HL-60 (cell line): ENCODE measurements at places on chromosomes 6 and 20.
A peak's percentile ranks its signal among the peaks of the same experiment; 100 is the strongest.

DNA sequence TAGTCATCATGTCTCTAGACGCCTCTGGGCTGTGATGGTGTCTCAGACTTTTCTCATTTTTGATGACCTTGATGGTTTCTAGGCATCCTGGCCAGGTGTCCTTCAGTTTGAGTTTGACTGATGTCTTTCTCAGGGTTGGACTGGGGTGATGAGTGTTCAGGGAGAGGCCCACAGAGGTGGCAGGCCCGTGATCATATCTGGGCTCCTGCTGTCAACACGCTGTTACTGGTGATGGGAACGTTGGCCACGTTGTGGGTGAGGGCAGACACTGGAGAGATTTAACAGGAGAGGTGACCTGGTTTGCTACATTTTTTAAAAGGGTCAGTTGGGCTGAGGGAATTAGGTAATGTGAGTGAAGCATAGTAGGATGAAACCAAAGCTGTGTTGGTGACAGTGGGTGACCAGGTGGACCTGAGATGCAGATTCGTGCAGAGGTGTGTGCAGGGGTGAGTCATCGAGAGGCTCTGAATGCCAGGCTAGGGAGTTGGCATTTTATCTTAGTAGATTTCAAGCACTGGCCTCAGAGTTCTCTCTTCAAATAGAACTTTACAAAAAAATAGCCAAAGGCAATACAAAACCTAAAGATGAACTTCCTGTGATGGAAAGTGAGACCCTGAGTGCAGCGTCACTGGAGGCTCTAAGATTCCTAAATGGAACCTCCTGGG, 174.1 kb downstream of the CDH26 start:
- no peak for DNase-seq

GRCh38 chr20:43579861-43580793, 10.6 kb upstream of the IFT52 start:
- no peak for DNase-seq

GRCh38 chr6:89022798-89023197, 57.8 kb upstream of the PNRC1 start:
- no peak for DNase-seq

GRCh38 chr20:32652739-32653526, 20.8 kb downstream of the C20orf203 start:
- DNase-seq: peak; percentile 91

- no peak for DNase-seq
These were observed 516.1 kb upstream of the MAN1A1 start for GRCh38 chr6:119865466-119866350.

DNA sequence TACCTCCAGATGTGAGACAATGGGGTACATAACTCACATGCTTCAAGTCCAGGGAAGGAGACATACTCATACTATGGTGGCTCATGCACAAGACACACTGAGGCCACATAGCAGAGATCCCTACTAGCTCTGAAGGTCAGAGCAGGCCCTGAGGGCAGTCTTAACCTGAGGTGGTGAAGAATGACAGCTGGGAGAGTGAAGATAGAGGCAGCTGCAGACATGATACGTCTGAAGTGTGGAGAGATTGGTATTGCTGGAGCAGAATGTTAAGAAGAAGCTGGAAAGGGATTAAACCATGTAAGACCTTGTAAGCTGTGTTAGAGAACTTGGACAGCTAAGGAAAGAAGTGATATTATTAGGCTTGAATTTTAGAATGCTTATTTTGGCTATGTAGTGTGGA, 32.9 kb downstream of the PGM3 start:
- no peak for DNase-seq

- DNase-seq: no peak
These were observed 148.8 kb downstream of the TRIM27 start for GRCh38 chr6:28775052-28775376.

DNA sequence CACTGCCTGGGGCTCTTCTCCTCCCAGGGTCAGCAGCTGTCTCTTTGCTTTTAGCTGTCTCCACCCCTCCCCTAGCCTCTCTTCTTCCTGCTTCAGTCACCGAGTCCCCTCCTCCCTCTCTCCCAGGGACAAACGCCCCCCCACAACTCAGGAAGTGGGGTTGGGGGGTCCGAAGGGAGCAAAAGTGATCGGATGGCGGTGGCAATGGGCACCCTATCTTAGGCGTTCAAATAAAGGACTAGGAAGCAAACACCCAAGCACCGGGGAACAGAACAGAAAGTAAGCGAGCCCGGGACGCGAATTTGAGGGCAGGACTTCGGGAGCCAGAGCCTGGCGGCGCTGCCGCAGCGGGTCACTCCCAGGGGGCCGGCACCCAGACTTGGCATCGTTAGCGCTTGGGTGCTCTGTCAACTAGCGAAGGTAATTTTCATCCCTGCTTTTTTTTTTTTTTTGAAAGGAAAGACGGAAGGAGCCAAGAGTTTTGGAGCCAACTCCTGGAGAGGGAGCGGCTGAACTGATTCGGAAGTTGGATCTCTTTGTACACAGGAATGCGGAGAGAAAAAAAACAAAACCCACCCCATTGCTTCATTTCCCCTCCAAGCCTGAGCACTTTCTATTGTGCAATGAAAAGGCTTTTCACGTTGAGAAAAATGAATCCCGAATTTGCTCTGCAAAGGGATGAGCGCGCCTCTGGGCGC, 815 bp upstream of the ITPR3 start:
- no peak for DNase-seq

DNA sequence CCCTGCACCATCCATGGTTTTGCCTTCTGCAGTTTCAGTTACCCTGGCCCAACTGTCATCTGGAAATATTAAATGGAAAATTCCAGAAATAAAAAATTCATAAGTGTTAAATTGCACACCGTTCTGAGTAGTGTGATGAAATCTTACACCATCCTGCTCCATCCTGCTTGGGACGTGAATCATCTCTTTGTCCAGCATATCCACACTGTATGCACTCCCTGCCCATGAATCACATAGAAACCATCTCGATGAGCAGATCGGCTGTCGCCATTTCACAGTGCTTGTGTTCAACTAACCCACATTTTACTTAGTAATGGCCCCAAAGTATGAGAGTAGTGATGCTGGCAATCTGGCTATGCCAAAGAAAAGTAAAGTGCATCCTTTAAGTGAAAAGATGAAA, 105.9 kb upstream of the ID4 start:
- no peak for DNase-seq

GRCh38 chr6:43269273-43270007, 26.2 kb downstream of the TTBK1 start:
- no peak for DNase-seq

- DNase-seq: no peak
These were observed 109.8 kb upstream of the ATXN1 start for GRCh38 chr6:16871047-16871446.

DNA sequence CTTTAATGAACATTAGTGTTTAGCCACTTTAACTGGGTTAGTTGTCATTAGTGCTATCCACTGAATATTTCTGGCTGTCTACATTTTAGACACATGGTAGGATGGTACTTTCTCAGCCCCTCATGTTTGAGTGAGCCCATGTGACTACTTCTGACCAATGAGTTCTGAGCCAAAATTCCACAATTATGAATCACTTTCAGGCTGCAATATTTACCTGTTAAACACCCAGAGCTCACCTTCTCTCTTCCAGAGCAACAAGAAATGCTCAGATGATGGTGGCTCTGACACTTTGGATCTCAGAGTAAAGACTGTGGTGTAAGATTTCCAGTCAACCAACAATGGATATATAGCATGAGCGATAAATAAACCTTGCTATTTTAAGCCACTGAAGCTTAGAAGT, 24.8 kb downstream of the SPACA1 start:
- DNase-seq: no peak

GRCh38 chr20:14295238-14295637, 42.2 kb downstream of the FLRT3 start:
- DNase-seq: no peak

DNA sequence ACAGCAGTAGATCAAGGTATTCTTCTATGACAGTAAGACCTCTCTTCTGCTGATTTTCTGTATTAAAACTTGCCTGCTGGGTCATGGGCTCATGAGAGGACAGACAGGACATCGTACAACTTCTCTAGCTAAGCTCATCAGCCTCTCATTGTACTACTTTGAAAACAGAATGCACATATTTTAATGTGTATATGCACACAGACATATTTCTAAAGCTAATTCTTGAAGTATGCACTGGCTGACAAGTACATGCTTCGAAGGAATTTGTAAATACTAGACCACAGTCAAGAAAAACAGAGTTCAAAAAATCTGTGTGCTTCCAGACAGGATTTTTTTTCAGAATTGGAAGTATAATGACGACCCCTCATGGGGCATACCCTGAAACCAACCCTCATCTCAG, 81.7 kb upstream of the CD83 start:
- no peak for DNase-seq

DNA sequence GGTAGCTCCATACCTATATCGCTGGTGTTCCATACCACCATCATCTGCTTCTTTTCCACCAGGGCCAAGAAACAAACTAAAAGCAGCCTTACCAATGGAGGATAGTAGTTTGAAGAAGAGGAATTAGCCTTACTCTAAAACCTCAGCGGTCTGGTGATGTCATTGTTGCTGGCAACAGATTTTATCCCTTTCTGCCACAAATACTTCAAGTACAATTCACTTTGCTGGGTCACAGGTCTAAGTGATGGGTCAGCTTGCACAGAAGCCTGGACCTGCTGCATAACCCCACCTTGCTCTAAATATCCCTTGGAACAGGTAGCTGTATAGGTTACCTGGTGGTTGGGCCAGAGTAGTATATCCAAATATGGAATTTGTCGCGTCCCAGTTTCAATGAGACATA, 53.2 kb upstream of the THEMIS start:
- no peak for DNase-seq
